ENCODE measurements at places on chromosomes 12 and 14.

DNA sequence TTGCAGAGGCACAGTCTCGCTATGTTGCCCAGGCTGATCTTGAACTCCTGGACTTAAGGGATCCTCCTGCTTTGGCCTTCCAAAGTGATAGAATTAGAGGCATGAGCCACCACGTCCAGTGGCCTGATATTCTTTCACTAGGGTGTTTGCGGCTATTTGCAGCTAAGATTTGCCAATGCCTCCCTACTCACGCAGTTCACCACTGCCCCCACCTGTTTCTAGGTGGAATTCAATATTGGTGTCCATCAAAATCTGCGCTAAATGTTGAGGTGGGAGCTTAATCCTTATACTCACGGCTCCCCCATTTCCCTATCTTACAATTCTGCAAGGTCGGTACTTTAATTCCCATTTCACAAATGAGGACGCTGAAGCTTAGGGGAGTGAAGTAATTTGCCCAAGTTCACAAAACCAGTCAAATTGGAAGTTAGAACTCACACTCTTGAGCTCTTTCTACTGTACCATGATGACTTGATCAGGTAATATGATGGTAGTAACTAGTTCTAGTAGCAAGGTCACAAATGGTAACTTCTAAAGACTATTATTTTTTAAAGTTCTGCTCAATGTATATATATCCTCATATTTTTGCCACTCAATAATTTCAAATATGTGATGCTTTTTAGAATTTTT, 22.1 kb upstream of the LRRC9 start:
- no peak for DNase-seq

DNA sequence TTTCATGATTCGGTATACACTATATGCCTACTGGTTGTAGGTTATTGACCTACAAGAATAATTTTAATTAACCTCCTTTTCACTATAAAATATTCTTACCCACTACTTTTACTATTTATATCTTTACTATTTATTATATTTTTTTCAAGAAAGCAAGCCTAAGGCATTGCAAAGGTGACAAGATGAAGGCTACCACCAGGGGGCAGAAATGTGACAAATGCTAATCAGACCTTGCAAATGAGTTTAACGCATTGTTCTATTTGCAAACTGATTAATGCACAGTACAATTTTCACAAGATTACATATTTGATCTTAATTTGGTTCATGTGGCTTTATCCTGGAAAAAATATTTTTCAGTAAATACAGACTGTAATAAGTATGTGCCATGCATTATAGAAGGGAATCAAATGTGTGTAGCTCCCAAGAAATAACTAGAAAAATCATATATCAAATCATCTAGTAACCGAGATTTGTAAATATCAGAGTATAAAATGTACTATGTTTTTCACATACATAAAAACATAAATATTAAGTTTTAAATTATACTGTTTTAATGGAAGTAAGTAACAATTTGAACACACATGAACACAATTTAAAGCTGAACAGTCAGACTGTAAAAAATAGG, 107.0 kb downstream of the ADAMTS20 start:
- peak; percentile 23 for DNase-seq

GRCh38 chr12:54725233-54725843, 77.2 kb upstream of the DCD start:
- DNase-seq: no peak

DNA sequence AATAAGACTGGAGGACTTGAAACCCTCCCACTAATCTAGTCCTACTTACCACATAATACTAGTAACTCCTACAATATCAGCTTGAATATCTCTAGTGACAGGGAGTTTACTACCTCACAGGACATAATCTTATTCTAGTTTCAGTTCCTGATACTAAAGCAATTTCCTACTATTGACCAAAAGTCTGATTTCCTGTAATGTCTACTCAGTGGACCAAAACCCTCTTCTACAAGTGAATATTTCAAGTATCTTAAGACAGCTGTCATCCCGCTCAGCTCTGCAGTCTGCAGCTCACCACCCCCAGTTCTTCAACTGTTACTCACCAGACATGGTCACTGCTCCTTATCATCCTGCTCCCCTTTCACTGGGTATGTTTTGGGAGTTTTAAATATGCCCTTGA, 70.8 kb upstream of the TMCC3 start:
- DNase-seq: no peak

- DNase-seq: peak; percentile 57
Measured at GRCh38 chr12:46217541-46218321, 51.1 kb downstream of the SLC38A1 start.

DNA sequence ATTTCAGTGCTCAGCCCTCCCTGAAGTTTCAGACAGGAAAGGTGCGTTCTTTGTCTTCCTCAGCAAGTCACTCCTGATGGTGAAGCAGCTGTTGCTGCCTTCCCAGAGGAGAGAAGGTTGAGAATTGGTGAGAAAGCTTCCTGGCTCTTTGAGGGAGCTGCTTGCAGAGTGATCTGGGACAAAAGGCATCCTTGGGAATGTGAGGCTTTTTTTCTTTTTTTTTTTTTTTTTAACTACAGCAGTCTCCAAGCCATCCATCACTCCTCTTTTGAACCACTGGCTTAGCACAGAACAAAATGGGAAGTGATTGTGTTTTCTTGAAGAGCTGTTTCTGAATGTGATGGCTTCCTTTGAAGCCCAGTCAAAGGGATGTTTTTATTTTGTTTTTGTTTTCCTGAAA, 120.4 kb upstream of the LRIG3 start:
- DNase-seq: no peak

- DNase-seq: no peak
Measured at GRCh38 chr12:75783093-75783877, 248.3 kb downstream of the PHLDA1 start.

- no peak for DNase-seq
Measured at GRCh38 chr12:70077441-70077840, 165.8 kb upstream of the CNOT2 start.

GRCh38 chr12:76878099-76878898, 520 bp downstream of the CSRP2 start:
- DNase-seq: no peak

DNA sequence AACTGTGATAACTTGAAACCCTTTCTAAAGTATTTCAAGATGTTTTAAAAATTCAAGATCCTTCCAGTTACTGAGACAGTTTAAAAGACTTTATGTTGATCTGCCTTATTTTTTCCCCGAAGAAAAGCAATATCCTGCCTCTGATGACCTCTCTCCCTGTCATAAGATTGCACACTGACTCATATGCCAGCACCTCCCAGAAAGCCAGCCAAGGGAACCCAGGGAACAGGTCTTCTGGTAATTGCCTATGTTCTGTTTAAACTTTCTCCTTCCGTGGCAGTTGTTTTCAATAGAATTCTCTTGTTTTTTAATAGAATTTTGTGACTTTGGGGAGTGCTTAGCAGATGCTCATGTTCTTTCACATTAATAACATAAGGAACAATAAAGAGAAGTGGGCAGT, 300.2 kb upstream of the PRKD1 start:
- DNase-seq: no peak

- peak; percentile 6 for DNase-seq
Measured at GRCh38 chr12:51721282-51721940, 127.1 kb downstream of the FIGNL2 start.

DNA sequence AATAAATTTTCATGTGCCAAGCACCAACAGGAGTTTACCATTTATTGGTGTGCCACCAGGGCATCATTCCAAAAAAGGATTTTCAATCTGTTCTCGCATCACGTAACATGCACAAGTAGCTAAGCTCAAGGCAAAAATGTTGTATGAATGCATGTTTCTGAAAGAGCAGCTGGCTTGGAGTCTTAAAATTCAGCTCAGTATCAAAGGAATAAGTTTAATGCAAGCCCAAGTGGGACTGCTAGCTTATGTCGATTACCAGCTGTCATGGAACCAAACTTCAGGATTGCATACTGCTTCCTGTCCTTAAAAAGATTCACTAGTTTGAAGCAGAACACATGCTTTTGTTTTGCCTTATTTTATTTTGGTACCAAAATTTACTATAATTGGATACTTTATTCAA, 437.0 kb downstream of the FSCB start:
- no peak for DNase-seq

DNA sequence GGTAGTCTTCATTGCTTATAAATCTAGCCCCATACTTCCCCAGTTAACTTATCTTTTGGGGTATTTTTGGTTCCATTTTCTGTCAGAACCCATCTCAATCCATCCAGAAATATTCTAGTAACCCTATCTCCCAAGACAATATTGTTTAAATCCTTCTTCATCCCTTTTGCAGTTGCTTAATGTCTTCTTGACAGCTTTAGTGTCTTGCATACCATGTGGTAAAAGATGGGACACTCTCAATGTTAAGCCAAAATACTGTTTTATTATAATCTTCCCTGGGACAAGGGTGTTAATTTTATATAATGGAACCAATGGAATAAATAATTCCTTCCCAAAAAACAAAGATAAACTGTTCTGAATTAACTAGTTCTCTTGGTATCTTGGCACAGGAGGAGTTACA, 450.2 kb downstream of the CCER1 start:
- no peak for DNase-seq

- DNase-seq: no peak
Measured at GRCh38 chr12:27555925-27556778, 32.1 kb downstream of the PPFIBP1 start.

DNA sequence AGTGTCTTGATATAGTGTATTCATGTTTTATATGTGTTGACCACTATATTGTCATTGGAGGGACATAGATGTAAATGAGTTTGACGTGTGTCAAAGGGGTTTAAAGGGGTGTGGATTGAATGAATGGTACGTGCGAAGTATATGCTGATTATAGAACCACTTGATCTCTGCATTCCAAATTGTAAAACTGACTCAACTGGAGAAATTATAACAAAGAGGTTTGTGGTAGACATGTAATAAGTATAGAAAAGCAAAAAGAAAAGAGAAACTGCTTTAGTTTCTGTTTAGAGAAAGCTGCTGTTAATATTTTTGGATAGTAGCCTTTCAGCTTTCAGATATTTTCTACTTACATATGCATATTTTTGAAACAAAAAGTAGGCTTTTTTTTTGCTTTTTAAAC, 8.9 kb upstream of the MYRFL start:
- no peak for DNase-seq

DNA sequence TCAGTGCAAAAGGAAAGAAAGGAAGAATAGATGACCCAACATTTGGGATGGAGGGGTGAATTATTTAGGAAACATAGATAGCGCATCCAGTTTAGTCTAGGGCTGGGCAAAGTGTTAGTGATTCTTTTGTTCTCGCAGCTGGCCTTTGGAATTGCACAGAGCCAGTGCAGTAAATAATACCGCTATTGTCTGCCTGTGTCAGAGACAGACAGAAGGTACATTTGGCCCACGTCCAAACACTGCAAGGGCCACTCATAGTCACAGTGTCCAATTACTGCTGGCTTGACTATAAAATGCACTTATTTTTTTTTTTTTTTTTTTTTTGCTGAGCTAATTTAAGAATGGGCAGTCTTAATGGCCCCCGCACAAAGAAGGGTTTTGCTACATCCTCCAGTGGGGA, 638.6 kb downstream of the BCL11B start:
- no peak for DNase-seq

GRCh38 chr12:98154850-98155249, 360.5 kb upstream of the TMPO start:
- no peak for DNase-seq

DNA sequence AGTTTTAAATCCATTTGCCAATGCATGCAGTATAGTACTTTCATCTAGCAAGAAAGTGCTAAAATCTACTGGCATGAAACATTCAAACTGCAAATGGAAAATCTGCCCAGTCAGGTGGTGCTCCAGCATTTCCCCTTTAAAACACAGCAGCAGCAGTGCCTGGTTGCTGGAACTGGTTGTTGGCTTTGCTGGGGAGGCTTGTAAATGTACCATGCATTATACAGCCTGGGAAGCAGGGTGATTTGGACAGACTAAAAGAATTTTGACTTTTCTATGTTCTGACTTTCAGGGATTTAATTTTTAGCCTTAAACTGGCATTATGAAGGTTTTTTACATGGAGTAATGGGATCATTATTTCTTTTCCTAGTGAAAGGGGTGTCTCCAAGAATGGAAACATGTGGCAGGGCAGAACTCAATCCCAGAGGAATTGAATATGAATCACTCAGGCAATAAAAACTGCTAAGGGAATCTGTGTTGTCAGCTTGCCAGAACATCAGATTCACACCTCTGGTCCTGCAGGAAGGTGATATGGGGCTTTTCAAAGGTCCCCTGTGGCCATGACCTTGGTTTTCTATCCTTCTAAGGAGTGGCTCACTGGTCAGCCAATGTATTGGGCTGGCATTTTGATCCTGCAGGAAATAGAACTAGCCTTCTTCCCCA, 9.0 kb upstream of the PAX9 start:
- DNase-seq: no peak

- no peak for DNase-seq
Measured at GRCh38 chr14:98415766-98416165, 856.2 kb downstream of the BCL11B start.

DNA sequence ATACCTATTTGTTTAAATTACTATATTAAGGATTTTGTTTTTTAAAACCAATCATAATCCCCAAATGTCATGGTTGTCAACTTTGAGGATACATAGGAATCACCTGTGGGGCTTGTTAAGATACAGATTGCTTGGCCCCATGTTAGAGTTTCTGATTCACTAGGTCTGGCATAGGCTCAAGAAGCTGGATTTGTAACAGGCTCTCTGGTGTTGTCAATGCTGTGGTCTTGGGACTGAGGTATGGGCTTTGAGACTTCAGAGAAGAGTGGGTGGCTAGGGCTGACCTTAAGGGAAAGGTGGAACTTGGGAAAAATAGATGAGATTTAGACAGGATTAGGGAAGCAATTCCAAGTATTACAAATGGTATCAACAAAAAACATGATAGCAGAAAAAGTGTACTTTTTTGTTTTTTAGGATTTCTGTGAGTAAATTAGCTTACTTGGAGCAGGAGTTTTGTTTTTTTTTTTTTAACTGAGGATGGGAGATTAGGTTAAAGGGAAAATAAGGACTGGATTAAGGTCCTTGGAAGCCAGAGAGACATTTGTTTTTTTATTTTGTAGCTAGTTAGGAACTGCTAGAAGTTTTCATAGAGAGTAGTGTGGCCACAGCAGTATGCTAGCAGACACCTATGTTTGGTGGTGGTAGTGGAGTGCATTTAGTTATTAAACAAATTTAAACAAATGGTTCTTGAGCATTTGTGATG, 88.6 kb downstream of the RAD51B start:
- DNase-seq: no peak

DNA sequence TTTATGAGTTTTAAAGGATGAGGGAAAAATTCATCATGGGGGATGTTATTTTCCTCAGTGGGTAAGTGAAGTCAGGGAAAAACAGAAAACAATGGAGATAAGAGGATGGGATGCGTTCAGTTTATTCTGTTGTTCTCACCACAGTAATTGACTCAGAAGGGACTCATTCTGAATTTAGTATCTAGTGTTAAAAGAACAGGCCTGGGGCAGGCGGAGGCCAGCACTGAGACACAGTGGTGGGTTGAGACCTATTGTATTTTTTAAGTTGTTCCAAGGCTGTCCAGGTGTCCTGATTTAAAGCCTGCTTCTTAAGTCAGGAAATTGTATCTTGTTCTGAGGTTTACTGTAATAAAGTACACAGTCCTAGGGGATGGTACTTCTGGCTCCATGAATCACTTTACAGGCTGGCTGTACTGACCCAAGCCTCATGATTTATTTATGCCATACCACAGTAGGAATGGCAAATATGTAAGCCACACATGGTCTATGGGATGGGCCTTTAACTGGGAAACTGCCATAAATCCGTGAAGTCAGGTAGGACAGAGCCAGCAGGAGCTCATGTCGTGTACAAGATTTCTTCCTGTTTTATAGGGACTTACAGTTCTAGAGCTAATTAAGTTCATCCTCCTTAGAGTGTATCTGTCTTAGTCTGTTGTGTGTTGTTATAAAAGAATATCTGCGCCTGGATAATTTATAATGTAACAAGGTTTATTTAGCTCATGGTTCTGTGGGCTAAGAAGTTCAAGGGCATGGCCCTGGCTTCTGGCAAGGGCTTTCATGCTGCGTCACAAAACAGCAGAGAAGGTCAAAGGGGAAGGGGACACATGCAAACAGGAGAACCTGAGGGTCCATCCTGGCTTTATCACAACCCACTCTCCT, 244.1 kb downstream of the FBXL14 start:
- no peak for DNase-seq
